ENCODE measurements at places on chromosomes 13 and 19. TPM values are rescaled to one million over a fixed set of nuclear protein-coding genes. Genes with fewer than 3 reads are reported as not detected.

Gene SIGLEC12
- 0.15 TPM for total RNA-seq

Gene AMER2
- not detected for total RNA-seq

Gene RPL13A
- total RNA-seq = 2,177 TPM

Gene PSG4
- total RNA-seq = not detected

Gene CEACAM16
- not detected for total RNA-seq

Gene APLP1
- total RNA-seq = 3.6 TPM

Gene PROSER3
- total RNA-seq = 55.9 TPM
